ENCODE measurements at places on chromosomes 7 and 10. TPM values are rescaled to one million over a fixed set of nuclear protein-coding genes. Genes with fewer than 3 reads are reported as not detected.

DNA sequence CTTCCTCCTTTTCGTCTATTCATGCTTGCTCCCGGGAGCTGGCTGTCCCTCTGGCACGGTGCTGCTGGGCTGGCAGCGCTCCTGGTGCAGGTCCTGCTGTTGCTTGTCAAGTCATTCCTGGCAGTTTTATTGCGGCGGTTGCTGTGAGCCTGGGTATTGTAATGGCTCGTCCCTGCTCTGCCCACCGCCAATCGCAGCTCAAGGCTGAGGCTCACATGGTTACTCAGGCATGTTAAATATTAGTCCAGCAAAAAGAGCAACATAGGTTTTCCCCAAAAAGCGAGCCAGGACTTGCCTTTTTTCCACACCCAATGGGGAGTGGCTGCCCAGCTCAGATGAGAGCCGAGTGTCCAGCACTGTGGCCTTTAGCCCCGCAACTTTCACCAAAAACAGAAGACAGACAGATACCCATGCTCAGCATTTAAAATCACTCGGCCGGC lies 492.9 kb upstream of the FOXK1 start:
- DNase-seq: peak; percentile 76

DNA sequence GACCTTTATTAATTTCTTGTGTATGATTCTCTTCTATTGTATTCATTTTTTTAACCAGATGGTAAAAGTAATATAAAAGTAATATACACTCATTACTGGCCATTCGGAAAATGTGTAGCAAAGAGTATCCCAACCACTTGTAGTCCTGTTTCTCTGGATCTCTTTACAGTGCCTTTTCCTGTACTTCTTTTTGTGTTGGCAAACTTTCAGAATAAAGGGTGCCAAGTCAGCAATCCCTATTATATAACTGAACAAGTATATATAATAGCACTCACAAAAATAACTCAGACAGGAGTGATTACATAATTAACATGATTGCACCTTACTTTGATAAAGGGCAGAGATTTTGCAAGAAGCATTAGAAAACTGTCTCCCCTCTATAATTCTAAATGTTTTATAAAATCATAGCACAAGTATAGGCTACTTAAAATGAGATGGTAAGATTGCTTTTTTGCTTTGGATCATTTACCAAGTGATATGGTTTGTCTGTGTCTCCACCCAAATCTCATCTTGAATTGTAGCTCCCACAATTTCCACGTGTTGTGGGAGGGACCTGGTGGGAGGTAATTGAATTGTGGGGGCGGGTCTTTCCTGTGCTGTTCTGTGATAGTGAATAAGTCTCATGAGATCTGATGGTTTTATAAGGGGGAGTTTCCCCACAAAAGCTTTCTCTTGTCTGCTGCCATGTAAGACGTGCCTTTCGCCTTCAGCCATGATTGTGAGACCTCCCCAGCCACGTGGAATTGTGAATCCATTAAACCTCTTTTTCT lies 41.5 kb upstream of the EPC1 start:
- DNase-seq: no peak

- DNase-seq: no peak
Observed at GRCh38 chr7:26567266-26567665, 275.6 kb downstream of the SNX10 start.

- no peak for DNase-seq
Observed at GRCh38 chr7:15218261-15218660, 315.7 kb upstream of the DGKB start.

GRCh38 chr7:29107056-29107455 lies 39.3 kb downstream of the CPVL start:
- no peak for DNase-seq

GRCh38 chr7:741850-742249 lies 14.8 kb upstream of the PRKAR1B start:
- DNase-seq: peak; percentile 51

The PRSS37 gene
- not detected for total RNA-seq

The TMEM178B gene
- total RNA-seq: 1.1 TPM

The CALML5 gene
- total RNA-seq: not detected

Data from sciatic nerve (tissue), 2 donors.